ENCODE measurements at places on chromosomes 7 and 10. TPM values are rescaled to one million over a fixed set of nuclear protein-coding genes. Genes with fewer than 3 reads are reported as not detected.

- no peak for DNase-seq
Measured at GRCh38 chr7:36393826-36394225, 4.2 kb downstream of the ANLN start.

- no peak for DNase-seq
Measured at GRCh38 chr10:87716348-87716670, 56.6 kb downstream of the PAPSS2 start.

DNA sequence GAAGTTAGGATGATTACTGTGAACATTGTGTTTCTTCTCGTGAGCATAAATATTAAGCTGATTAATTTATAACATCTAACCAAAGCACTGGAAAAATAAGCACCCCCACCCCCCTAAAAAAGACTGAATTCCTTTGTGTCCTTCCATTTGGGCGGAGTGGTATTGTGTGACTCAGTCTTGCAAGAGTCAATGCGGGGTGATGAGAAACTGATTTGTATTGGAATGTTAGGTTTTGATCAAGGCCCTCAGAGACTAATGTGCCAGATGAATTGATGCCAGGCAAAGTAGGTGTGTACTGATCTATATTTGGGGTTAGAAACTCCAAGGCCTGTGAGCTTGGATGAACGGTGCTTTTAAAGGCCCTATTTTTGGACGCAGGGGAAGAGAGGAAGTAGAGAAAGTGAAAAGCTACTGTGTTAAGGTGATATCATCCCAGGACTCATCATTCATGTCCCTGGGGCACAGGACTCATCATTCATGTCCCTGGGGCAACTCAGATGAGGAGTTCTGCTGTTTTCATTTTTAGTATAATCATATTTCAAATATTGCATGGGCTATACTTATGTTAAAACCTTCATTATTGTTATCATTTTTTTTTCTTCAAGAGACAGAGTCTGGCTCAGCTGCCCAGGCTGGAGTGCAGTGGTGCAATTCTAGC, 61.3 kb upstream of the PTN start:
- no peak for DNase-seq

- no peak for DNase-seq
Measured at GRCh38 chr7:30738026-30738915, 13.7 kb upstream of the INMT start.

GRCh38 chr10:70063418-70064098, 10.9 kb downstream of the MACROH2A2 start:
- no peak for DNase-seq

DNA sequence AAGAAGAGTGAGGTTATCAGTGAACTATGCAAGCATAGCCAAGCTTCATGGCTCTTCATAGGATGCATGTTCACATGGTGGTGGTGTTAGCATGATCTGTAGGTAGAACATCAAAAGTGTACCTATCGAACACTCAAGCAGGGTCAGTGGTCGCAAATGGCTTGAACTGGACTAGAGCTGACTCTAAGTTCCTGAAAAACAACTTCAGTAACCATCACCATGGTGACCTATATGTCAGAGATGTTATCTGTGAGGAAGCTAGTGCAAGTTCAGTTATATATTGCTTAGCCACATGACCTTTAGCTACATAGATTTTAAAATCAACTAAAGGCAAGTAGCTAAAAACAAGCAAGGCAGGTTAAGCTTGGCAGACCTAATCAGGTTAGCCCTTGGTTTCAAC, 163.1 kb upstream of the AGR3 start:
- DNase-seq: no peak

DNA sequence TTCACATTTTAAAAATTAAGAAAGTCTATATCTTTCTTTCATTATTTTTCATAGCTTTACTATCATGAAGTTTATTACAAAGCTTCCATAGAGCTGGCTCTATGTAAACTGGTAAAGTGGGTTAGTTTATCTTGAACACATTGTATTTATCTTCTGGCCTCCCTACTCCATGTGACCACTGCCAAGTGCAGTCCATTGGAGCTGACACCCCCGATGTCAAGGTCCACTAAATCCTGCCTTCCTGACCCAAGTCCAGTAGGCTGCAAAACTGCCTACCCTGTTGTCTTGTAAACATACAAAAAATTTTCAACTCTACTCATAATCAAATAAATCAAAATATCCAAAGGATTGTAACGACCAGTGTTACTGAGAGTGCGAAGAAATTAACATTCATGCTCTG, 10.2 kb downstream of the DNAJC12 start:
- no peak for DNase-seq

- peak; percentile 60 for DNase-seq
Measured at GRCh38 chr7:74417419-74417971, 36.2 kb upstream of the GTF2IRD1 start.

- DNase-seq: no peak
Measured at GRCh38 chr10:43605850-43606322, 352 bp upstream of the ZNF485 start.

DNA sequence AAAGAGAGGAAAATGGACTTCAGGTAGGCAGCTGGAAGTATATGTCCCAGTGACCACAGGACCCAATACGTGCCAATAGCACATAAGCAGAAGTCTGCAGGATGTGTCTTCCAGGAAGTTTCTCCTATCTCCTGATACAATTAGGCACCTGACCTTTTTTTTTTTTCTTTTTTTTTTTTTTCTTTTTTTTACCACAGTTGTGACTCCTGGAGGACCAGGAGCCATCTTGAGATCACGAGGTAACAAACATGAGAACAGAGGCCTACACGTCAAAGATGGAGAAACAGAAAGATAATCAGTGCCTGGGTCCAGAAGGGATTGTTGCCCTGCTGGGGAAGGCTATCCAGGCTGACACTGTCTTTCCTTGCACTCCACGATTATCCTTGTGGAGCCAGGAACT, 312.4 kb upstream of the NEBL start:
- DNase-seq: no peak

- peak; percentile 70 for DNase-seq
Measured at GRCh38 chr7:128791121-128791971, at the start of gene CCDC136. CCDC136 (plus strand) TSS chr7:128791968; CDS start chr7:128792412, 444 bp downstream.

GRCh38 chr10:63799521-63800300, 278.5 kb downstream of the REEP3 start:
- DNase-seq: no peak

DNA sequence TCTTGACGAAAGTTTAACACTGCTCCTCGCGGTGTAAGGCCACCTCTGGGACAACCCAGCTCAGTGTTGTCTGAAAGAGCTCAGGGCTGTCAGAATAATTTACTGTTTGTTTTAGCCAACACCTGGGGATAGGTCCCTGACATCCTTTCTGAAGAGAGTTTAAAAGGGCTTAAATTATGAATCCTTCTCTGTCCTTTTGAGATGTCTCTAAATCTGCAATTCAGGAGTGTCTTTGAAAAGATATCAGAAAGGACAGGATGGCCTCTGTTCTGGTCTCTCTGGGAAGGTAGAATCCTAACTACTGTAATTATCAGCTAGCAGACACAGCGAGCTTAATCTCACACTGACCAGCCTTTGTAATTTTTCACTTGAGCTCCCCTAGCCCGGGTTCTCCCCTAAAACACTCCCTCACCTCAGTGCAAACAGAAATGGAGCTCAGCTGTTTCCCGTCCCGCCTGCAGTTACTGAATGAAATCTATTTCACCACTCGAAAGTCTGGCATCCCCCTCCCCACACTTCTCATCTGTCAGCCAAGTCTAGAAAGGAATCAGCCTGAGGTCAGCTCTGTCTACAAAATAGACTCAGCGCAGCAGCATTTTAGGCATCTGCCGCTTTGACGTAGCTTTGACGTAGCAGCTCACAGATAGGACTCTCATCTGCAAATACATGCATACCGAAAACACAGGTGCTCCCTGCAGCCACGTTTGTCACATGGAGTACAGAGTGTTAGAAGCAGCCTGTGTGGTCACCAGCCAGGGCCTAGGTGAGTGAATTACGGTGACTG, 4.8 kb downstream of the DYNC2I1 start:
- DNase-seq: no peak

- DNase-seq: no peak
Measured at GRCh38 chr7:157564517-157565177, 227.8 kb downstream of the DNAJB6 start.

GRCh38 chr10:131998845-131999681, 17.3 kb upstream of the BNIP3 start:
- DNase-seq: no peak

DNA sequence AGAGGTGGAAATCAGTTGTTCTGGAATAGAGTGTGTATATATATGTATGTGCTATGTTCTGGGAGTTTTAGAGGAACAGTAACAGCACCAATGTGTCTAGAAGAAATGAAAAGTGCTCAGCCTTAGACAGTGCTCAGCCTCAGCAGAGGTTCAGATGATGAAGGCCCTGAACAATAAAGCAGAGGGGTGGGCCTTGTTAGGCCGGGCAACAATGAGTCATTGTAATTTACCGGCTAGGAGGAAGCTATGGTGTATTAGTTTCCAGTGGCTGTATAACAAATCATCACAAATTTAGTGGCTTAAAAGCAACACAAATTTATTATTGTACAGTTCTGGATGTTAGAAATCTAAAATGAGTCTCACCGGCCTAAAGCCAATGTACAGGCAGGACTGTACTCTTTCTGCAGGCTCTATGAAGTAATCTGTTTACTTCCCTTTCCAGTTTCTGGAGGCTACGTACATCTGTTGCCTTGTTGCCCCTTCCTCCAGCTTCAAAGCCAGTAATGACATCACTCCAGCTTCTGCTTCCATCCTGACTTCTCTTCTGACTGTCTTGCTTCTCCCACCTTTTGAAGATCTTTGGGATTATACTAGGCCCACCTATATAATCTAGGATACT, 84.6 kb downstream of the CH25H start:
- no peak for DNase-seq

DNA sequence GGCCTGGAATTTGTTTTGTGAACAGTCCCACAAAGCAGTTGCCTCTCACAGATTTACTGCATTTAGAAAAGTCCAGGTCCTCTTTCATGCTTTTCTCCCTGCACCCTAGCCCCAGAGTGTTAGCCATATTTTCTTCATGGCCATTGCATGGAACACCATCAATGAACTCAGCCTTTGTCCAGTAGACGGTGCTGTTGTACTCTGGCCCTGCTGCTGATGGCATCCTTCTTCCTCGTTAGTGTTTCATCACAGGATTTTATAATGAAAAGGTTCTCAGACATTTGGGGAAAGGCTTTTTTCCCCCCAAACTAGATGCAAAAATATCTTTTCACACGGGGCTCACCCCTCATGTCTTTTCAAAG, 93.0 kb upstream of the SLC25A13 start:
- no peak for DNase-seq

DNA sequence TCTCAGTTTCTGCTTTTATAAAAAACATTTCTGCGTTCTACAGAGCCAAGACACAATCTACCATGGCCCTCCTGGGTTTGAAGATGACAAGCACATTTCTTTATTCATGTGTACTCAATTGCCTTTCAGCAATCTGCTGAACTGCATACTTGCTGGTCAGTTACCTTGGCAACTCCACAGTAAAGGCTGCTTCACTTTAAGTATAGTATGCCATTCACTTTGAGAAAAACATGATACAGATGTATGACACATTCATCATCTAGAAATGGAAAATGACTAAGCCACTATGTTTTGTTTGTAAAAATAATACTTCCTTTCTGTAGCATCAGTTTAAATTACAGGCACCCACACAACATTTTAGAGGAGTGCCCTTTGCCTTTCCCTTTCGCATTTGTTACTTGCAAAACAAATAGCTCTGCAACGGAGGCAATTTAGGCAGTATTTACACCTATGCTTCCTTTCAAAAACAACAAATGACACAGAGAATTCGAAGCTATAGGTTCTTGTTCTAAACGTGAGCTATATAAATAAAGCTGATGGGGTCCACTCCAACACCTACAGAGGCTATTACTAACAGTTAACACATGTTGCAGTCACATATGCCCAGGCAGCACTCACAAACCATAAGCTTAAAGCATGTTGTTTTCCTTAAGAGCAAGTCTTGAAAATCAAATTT, 23.5 kb downstream of the SGCE start:
- DNase-seq: no peak

DNA sequence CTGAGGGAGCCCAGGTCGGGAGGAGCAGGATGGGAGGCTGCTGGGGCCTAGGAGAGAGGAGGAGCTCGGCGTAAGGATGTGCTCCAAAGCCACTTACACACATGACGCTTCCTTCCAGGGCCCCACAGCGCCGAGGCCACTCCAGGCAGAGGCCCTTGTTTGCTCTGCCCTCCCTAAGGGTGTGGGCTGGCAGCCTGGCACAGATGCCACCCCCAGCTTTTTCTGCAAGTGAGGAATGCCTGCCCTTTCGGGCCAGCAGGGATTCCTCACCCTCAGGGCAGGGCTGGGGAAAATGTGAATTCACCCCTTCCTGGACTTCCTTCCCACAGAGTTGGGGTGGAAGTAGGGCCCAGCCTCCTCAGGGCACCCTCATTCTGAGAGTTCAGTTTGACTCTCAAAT, 5.6 kb upstream of the AQP1 start:
- DNase-seq: no peak

DNA sequence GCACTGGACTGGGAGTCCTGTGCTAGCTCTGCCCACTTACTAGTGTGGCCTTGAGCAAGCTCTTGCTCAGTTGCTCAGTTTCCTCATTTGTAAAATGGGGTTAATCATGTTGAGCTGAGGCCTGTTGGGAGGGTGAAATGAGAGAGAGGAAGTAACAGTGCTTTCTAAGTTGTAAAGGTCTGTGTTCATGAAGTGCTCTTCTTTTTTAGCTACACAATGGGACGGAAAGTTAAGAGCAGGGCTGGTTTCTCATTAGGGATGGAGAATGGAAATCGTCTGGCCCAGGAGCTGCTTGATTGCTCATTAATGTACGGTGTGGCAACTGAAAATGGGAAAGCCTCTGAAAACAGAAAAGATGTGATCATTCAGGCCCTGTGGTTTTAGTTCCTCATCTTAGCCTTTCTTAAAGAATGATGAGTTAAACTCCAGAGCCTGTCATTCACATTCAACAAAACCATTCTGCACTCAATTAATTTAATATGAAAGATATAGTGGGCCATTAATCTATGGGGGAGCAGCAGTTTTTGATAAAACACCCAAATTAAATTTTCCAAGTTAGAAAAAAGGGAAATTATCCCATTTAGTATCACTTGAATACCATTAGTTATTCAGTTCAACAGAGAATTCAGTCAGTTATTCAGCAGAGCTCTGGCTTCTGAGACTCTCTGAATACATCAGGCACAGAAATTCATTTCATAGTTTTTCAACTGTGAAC, 60.5 kb downstream of the SH2D4B start:
- no peak for DNase-seq

GRCh38 chr10:21526860-21527597, 1.5 kb upstream of the SKIDA1 start:
- no peak for DNase-seq

DNA sequence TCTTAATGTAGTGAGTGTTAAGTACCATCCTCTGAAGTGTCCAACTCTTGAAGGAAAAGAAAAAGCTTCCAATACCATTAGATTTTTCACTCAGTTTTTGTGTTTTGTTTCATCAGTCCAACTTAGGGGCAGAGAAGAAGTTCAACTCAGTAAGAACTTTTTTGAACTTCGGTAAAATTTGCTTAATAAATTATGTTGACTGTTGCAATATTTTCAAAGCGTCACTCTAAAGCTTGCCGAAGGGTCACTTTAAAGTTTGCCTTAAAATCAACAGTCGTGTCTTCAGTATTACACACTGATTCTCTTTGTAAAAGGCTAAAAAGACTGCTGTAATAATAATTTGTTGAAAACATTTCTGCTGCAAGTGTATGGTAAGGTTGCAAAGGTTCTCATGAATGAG, 17.6 kb downstream of the CD36 start:
- DNase-seq: no peak

The ACTR3C gene
- total RNA-seq: 11.8 TPM

The BEND7 gene
- 9.6 TPM for total RNA-seq

The LUC7L2 gene
- total RNA-seq: 120 TPM

The CDHR3 gene
- total RNA-seq: 19.5 TPM

The MSMB gene
- total RNA-seq: not detected

The FAM180A gene
- total RNA-seq: not detected

The ST8SIA6 gene
- total RNA-seq: 3.7 TPM

The MBL2 gene
- not detected for total RNA-seq

The HPS1 gene
- 58.5 TPM for total RNA-seq
